Activated CD4-positive, CD25-positive, alpha-beta regulatory T cell treated with anti-CD3 and anti-CD28 coated beads, Interleukin-2, amount 50 U/mL, for 72 hours (primary cell): ENCODE measurements at places on chromosomes 1 and 21.

DNA sequence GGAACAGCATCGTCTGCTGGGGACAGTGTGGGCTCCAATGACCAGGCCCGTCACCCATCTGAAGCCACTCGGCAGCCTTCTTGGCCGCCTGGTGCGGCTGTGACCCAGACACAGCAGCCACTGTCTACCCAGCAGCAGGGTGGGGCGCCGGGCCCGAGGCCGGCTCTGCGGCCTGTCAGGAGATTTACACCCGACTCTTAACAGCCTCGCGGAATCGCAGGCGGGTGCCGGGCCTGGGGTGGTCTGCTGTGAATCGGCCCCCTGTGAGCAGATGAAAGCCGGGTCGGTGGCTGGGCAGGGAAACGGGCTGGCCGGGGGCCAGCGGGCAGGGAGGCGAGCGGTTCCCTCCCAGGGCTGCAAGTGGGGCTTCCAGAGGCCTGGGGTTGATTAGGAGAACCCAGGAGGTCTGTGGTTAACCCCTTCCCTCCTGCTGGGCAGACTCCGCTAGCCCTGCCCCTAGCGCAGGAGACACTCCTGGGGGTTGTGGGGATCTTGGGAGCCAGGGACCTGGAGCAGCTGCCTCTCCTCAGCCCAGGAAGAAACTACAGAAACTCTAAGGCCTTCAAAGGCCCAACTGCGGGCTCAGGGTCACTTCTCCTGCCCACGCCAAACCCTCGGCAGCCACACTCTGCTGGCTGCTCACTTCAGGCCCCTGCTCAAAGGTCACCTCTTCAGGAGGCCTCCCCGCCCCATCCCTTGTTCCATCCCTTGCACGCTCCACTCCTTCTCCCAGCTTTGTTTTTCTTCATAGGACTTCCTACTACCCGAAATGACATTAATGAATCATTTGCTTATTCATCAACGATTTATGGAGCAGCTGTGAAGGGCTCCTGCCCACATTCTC, 15.6 kb downstream of the RUNX3 start:
- no peak for DNase-seq

DNA sequence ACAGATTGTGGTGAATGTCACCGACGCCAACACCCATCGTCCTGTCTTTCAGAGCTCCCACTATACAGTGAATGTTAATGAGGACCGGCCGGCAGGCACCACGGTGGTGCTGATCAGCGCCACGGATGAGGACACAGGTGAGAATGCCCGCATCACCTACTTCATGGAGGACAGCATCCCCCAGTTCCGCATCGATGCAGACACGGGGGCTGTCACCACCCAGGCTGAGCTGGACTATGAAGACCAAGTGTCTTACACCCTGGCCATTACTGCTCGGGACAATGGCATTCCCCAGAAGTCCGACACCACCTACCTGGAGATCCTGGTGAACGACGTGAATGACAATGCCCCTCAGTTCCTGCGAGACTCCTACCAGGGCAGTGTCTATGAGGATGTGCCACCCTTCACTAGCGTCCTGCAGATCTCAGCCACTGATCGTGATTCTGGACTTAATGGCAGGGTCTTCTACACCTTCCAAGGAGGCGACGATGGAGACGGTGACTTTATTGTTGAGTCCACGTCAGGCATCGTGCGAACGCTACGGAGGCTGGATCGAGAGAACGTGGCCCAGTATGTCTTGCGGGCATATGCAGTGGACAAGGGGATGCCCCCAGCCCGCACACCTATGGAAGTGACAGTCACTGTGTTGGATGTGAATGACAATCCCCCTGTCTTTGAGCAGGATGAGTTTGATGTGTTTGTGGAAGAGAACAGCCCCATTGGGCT, 3.0 kb downstream of the CELSR2 start:
- no peak for DNase-seq

DNA sequence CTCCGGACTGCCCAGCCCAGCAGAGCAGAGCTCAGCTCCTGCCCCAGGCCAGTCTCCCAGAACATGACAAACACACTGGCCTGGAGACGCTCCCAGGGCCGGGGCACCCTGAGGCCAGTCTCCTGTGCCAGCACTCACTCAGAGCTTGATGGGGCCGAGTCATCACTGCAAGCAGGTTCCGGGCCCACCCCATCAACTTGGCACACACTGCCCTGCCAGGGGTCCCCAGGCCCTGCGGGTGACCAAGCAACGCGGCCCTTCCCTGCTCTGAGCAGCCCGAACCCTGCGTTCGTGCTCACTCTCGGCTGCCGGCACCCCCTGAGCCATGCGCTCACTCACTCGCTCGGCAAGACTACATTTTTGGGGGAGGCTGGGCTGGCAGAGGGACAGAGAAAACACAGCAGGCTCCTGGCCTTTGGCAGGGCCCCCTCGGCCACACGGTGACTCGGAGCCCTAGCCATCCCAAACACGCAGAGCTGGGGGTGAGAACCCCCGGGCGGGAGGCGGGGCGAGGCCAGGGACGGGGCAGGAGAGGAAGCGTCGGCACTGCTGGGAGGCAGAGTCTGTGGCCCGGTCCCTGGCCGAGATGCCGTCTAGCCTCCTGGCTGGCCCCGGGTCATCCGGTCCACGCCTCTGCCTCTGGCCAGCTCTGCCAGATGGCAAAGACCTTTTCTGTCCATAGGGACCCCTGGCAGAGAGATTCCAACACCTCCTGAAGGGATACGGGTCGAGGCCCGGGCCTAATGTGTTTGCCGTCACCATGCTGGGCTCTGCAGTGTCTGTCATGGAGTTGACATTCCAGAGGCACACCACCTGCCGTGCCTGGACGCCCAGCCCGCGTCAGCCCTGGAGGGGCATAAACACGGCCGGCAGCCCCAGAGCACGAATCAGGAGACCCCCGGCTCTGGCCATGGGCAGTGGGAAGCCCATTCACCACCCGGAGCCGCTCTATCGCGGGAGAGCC, 68.0 kb downstream of the MEGF6 start:
- no peak for DNase-seq

DNA sequence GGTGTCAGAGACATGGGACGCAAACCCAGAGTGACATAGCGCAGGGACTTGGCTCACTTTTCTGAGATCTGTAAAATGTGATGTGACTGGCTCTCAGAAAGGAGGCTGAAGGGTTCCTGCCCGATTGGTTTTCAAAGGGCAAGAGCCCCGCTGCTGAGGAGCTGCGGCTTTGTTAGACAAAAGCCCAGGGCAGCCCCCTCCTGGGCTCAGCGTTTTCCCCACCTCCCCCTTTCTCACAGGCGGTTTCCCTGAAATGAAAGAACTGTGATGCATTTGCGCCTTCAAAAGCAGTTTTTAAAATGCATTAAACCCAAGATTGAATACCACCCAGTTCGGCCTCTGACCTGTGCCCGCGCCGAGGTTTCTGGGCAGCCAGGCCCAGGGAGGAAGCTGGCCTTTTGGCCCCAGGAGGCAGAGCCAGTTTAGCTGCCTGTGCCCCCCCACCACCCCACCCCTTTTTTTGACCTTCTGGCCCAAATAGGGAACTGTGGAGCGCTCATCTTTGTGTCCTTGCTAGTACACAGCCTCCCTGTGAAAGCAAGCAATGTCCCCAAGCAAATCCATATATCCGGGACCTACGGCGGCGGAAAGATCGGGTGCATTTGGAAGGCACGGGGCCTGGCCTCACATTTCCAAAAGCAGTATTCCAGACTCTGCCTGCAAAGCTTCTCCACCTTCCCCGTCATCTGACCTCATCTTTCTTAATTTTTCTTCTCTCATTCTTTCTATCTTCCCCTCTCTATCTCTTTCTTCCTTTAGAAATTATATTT, 28.6 kb downstream of the CD247 start:
- no peak for DNase-seq

DNA sequence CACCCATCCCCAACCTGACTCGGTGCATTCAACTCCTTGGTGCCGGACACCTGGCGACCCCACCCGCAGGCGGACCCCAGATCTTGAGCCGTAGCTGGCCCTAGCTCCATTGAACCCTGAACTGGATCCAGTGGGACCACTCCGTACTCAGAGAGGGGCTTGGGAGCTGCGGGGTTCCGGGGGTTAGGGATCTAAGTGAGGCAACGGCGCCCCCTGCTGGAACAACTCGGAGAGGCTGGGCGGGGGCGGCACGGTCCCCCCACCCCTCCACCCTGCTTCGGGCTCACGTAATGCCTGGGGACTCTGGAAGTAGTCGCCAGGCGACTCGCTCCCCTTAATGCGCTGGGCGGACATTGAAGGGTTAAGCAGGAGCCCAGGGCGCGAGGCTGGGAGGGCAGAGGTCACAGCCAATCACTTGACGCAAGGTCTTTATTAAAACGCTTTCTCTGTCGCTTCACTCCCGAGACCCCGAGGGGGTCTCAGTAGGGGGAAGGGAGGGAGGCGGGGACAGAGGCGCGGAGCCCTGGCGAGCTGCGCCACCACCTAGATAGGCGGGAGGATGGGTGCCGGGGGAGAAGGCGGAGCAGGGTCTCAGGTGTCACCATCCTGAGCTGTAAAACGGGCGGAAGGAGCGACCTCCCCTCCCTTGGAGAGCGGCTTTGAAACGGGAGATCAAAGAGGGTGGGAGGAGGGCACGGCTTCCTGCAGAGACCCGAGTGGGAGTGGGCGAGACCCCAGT, 704 bp upstream of the CRABP2 start:
- DNase-seq = peak; percentile 76

GRCh38 chr1:109500941-109501381, 7.1 kb downstream of the CYB561D1 start:
- DNase-seq = no peak

GRCh38 chr1:198201956-198202784, 45.4 kb downstream of the NEK7 start:
- DNase-seq = no peak

DNA sequence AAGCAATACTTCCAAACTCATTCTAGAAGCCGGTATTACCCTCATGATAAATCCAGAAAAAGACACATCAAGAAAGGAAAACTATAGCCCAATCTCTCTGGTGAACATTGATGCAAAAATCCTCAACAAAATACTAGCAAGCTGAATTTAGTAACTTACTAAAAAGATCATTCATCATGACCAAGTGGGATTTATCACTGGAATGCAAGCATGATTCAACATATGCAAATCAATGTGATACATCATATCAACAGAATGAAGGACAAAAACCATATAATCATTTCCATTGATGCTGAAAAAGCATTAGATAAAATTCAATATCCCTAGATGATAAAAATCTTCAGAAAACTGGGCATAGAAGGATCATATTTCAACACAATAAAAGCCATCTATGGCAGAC, 402.9 kb downstream of the TGFB2 start:
- no peak for DNase-seq
